ENCODE measurements at places on chromosomes 11 and 22. TPM values are rescaled to one million over a fixed set of nuclear protein-coding genes. Genes with fewer than 3 reads are reported as not detected.

- no peak for DNase-seq
These were observed 16.4 kb downstream of the SPATA19 start for GRCh38 chr11:133828871-133829270.

DNA sequence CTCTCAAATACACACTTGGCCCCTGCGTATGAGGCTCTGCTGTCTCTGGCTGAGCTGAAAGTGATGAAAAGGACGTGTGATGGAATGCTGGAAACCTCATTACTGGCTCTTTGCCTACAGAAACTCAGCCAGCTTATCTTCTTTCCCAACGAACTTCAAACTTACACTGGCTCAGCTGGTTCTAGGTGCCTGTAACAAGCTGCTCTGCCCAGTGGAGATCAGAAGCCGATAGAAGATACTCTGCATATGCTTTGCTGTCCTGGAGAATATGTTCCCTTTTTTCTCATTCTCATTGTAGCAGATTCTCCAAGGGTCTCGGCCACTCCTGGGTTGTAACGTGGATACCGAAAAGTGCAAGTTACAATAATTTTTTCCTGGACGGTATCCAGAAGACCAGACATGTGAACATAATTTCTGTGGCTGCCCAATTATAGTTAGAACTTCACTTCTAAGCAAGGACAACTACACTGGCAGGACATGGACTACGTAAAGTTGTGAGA lies 405.3 kb upstream of the CCDC90B start:
- peak; percentile 82 for DNase-seq

GRCh38 chr11:27882066-27882697 lies 181.9 kb upstream of the BDNF start:
- DNase-seq: no peak

GRCh38 chr22:23984430-23984829 lies 4.5 kb downstream of the GSTT2 start:
- peak; percentile 63 for DNase-seq

The OVCH2 gene
- not detected for total RNA-seq

The PHLDB1 gene
- 126 TPM for total RNA-seq

All from cardiac muscle cell (in vitro differentiated cells and primary cell).